ENCODE measurements at places on chromosomes 5 and 9.

GRCh38 chr5:76367623-76368371 lies 35.3 kb upstream of the IQGAP2 start:
- DNase-seq: no peak

DNA sequence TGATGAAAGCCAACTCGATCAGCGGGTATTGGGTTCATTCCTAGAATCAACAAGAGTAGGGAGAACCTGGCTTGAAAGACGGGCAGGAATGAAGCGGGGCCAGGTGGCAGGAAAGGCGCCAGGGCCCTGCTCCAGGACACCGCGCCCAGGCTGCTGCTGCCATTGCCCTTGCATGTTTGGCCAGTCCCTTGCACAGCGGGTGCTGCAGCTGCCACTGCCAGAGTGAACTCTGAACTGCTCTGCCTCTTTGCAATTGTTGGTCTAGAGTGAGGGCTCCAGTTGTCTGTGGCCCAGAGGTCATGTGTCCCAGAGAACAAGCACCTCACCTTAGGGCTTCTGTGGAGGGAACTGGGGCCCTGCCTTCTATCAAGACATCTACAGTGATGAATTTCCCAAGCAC lies 24.0 kb upstream of the CARTPT start:
- DNase-seq: no peak

DNA sequence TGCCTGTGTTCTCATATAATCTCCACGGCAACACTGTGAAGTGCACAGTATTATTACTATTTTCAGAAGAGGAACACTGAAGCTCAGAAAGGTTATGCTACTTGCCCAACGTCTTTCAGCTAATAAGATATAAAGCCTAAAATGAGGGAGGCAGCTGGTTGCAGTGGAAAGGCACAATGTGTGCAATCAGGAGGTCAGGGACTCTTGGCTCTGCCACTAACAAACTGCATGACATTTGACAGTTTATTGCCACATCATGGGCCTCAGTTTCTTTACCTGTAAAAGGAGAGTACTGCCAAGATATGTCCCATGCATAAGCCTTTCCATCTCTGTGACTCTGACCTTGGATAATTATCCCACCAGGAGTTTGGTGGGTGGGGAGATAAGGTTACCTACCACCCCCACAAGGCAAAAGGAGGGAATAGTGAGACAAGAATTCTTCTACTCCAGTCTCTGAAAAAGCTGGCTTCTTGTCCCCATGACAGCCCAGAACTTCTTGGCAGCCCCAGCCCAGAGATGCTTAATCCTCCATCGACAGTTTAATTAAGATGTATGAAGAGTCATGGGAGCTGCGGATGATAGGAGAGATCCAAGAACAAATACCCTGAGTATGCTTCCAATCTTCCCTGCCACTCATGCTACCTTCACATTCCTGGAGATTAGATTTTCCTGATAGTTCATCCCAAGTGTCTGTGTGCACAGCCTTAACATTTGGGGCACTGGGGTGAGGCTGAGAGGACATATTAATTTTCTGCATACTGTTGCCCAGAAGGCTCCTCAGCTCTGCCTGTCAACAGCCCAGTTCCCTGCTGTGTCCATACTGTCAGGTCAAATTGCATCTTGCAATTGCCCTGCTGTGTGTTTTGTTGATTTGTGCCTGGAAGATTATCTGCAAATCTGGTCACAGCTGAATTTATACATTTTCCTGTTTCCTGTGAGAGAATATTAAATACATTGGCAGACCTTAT lies 271.2 kb downstream of the FAM114A2 start:
- DNase-seq: no peak

DNA sequence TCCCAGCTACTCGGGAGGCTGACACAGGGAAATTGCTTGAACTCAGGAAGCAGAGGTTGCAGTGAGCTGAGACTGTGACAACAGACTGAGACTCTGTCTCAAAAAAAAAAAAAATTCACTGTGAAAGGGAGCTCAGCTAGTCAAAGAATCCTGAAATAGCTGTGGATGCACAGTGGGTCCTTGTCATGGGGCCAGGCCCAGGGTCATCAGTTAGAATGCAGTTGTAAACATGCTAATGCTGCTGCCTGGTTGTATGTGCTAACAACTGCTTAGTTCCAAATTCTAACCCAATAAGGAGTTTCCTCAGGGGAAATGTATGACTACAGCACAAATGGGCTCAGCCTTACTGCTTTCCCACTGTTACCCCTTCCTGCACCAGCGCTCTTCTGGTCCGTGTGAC lies 84.0 kb downstream of the PALM2AKAP2 start:
- DNase-seq: no peak

DNA sequence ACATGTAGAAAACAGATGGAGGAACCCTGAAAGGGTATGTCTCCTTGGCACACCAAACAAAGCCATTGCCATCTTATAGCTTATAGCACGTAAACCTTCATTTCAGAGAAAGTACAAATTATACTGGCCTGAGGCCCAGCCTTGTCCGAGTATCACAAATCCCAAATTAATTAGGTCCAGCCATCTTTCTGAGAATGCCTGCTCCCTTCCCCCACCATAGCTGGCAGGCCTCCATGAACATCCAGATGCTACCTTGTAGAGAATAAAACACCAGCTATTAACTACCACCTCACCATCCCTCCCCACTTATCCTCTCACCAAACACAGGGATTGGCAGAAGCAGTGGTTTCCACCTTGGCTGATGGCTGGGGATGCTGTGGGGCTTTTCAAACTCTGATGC lies 224.0 kb downstream of the SPOCK1 start:
- no peak for DNase-seq

- DNase-seq: no peak
Observed at GRCh38 chr5:149667829-149668330, 62.2 kb upstream of the PPARGC1B start.

DNA sequence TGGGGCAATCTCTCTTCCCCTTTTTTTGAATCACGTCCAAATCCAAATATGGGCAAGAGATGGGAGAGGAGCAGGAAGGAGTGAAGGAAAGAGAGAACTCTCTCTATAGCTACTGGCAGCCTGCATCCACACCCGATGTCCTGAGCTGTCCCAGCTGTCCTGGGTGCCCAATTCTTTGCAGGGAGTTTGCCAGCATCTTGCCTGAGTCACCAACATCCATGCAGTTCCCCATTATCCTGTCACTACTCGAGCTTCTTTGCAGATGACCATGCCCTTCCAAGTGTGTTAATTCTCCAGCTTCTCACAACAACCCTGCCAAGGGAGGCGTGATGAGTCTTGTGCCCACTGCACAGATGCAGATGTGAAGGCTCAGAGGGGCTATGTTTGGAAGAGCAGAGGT lies 127.1 kb downstream of the NSG2 start:
- no peak for DNase-seq

- DNase-seq: no peak
Observed at GRCh38 chr9:118059484-118060278, 355.5 kb downstream of the TLR4 start.

GRCh38 chr9:35972093-35972492 lies 14.1 kb upstream of the OR2S2 start:
- peak; percentile 10 for DNase-seq

- DNase-seq: no peak
Observed at GRCh38 chr5:150503386-150503785, 4.5 kb upstream of the NDST1 start.

GRCh38 chr9:122261469-122261881 lies 3.2 kb downstream of the RBM18 start:
- no peak for DNase-seq

DNA sequence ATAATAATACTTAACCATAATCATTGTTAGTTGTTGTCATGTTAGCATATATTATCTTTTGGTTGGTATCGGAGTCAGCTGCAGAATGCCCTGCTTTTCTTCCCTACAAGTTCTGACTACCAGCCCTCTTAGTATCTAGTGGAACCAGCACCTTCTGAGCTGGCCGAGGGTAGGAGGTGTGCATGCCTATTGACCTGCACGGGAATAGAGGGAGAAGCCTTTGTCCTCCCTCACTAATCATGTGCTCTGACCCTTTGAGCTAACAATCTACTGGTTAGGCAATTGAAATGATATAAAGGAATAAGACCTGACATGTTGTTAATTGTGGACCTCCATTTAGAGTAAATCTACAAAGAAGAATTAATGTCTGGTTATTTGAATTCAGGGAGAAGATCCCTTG lies 4.1 kb downstream of the PCSK5 start:
- DNase-seq: no peak

DNA sequence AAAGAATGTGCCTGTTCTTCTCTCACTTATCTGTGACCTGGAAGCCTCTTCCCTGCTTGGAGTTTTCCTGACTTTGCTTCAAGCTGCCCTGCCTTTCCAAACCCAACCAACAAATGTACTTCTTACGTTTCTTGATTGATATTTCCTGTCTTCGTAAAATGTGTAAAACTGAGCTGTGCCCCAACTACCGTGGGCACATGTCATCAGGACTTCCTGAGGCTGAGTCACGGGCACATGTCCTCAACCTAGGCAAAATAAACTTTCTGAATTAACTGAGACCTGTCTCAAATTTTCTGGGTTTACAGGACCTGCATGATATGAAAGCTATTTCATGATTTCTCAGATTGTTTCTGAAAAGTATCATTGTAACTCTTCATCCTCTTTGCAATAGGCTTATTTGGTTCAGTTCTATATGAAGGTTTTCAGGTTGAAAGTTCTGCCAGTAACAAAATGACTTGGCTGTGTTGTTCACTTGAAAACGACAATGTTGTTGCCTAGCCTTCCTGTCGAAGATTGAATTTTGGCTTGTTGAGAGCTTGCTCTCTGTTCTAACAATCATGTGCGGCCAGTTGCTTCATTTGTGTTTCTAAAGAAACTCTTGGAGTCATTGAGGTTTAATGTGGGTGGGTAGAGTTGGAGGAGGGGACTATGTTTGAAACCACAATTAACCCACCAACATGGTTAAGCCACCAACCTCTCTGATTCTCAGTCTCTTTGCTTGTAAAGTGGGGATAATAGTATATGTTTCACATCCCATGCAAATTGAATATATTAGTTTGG lies 145.6 kb downstream of the FBXL7 start:
- no peak for DNase-seq

GRCh38 chr5:132695956-132696355 lies 22.2 kb downstream of the IL4 start:
- DNase-seq: no peak

DNA sequence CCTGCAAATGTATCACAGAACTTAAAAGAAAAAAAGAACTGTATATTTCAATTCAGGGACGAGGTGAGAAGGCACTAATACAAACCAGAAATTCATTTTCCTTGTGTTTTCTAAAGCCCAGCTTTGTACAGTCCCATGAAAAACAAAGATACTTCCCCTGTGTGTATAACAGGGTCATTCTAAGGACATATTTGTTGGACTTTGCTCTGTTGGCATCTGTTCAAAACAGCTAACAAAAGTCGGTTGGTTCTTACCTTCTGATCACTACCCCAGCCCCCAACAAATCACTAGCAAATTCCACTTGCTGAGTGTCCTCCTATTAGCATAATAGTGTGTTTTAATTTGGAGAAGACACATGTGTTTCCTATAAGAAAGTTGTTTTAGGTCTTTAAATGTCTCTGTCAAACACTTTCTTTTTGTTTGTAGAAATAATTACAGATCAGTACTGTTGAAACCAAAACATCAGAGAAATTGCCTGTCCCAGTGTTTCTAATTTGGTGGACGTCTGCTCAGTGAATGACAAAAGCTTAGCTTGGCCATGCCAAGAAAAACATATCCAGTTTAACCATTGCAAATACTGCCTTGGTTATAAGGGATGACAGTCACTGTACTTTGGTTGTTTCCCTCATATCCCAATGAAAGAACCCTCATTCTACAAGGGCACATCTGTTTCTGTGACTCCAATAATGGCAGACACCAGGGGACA lies 480.5 kb downstream of the EBF1 start:
- no peak for DNase-seq

GRCh38 chr9:33223696-33224095 lies 16.3 kb upstream of the SPINK4 start:
- DNase-seq: no peak

- peak; percentile 34 for DNase-seq
Observed at GRCh38 chr9:26947736-26948135, 694 bp upstream of the PLAA start.

GRCh38 chr5:14267991-14268708 lies 125.0 kb downstream of the TRIO start:
- no peak for DNase-seq

DNA sequence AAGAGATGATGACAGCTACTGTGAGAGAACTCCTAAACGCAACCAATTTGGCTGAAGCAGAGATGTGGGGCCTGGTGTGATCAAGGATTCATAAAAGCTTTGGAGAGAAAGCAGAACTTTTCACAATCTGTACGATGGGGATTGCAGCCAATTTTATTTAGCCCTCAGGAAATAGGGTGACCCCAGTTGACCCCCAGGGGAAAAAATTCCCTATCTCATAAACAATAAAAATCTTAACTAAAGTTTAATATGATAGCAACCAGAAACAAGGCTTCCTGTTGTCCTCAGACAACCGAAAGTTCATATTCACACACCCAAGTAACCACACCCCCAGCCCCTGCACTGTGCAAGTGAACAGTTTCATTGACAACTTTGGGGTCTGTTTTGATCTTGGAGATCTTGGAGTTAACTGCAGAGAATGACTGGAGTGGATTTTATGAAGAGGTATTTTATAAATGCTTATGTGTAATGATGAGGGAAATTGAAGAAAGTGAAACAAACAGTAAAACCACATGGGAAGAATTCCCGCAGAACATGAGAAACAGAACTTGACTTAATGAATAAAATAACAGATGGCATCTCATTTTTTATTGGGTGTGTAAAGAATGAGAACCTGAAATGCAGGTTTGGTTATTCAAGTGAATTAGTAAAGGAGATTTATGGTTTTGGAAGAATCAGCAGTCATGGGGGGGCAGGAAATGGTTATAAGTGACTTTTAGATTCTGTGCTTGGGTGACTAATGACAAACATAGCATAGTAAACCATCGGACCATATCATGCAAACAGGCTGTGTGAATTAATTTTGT lies 94.5 kb downstream of the PDE4D start:
- DNase-seq: no peak

DNA sequence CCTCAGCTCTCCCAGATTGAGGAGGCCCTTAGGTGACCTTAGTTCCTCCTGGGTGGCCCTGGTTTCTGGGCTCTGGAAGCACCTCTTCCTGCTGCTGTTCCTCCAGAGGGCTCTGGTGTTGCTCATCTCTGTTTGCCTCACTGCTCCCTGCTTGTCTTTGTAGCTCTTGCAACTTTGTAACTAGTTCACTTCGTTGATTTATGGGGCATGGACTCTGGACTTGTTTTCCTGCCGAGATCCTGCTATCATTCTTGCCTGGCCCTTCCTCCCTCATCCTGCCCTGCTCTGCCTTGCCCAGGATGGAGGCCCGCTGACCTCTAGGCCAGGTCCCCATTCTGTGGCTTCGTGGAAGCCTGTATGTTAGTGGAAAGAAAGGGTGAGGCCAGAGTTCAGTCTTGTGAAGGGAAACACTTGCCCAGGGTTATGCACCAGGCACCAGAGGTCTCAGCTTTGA lies 169.3 kb downstream of the MACROH2A1 start:
- no peak for DNase-seq

DNA sequence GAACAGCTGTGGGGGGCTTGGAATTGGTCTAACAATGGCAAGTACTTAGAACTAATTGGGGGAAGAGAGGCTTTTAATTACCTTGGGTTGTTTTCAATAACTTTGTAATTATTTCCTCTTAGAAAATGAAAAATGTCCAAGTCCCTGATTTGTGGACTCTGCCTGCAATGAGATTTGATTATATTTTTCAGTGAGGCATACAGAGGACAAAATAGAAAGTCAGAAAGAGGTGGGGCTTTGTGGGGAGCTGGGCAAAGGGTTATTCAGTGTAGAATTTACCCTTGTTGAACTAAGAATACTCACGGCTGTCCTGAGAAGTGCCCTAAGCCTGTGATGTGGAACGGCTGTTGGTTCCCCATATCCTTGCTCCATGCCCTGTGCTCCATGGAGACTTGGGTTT lies 153.0 kb downstream of the ICE1 start:
- DNase-seq: no peak

All from stimulated activated CD4-positive, alpha-beta T cell treated with anti-CD3 and anti-CD28 coated beads, Interleukin-4, amount 100 ng/mL, for 48 hours (primary cell).